Vagina (tissue), 2 donors: ENCODE measurements at places on chromosomes 1 and 21.

DNA sequence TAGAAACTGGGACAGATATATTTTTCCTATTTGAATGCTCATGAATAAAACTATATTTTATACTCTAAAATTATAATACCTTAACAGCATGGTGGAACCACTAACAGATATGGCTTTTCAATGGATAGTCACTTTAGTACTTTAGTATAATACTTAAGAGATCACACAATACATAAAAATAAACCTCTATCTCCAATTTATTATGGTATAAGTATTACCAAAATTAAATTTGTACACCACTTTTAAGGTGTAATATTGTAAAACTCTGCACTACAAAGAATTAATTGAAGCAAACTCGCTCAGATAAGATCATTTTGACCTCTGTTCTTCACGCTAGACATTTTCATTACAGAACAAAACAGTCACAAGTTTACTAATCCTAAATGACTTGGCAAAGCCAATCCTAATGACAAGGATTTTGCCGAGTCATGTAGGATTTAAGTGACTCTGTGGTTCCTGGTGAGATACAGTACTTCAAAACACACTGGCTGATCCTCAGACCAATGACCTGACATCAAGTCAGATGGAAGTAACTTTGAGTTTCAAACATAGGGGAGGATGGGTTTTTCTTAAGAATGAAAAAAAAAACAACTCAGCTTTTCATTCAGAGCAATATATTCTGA lies 200.6 kb downstream of the SMYD3 start:
- no peak for DNase-seq

- DNase-seq: no peak
Measured at GRCh38 chr1:166379447-166379846, 212.6 kb upstream of the FAM78B start.

- DNase-seq: no peak
Measured at GRCh38 chr1:56686169-56686568, 41.1 kb downstream of the PRKAA2 start.

GRCh38 chr21:44379991-44380865 lies 26.8 kb downstream of the TRPM2 start:
- DNase-seq: no peak
